Foreskin melanocyte (primary cell): ENCODE measurements at places on chromosomes 3 and 15.

DNA sequence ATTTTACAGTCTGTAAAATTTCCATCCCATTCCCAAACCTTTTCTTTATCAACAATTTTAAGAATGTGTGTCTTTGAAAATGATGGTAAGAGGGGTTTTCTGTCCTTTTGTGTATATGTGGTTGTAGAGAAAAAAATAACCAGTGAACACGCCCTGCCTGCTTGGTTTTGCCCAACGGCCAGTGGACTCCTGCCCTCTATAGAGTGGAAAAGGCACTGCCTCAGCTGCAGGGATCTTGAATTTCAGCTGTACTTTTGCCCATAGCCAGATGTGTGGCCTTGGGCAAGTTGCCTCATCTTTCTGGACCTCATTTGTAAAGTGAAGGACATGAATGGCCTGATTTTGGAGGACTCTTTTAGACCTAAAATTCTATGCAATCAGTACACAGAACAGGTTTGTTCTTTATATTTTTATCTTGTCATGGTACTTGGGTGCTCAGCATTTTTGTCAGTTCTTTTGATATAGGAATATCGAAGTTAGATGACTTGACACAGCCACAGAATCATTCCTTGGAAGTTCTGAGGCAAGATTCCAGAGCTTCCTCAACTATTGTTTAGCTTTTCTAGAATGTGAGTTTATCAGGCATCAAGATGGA is 81.0 kb downstream of the CLDN11 start:
- no peak for DNase-seq

DNA sequence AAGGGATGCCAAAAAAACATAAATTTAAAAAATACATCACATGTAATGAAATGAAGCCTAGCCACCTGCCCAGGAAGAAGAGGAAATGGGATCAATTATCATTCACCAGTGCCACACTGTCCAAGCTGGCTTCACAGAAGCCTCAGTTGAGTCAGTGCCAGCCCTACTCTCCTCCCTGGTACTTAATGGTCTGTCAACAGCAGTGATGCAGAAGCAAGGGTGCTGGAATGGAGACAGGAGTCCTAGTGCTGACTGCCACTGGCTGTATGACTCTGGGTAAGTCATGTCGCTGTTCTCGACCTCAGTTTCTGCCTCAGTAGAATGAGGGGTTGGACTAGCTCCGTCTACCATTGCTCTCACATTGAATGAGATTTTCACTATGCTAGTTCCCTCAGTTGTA is 78.5 kb upstream of the LARS2 start:
- no peak for DNase-seq

GRCh38 chr3:186209810-186210752 is 101.2 kb upstream of the ETV5 start:
- DNase-seq, result peak; percentile 93

- DNase-seq, result no peak
Measured at GRCh38 chr3:43013256-43013655, 34.1 kb downstream of the GASK1A start.

GRCh38 chr3:171790898-171791691 is 19.2 kb downstream of the PLD1 start:
- no peak for DNase-seq

GRCh38 chr15:63599401-63600000 is 2.3 kb downstream of the FBXL22 start:
- no peak for DNase-seq
